ENCODE measurements at places on chromosomes 1 and 21. TPM values are rescaled to one million over a fixed set of nuclear protein-coding genes. Genes with fewer than 3 reads are reported as not detected.

DNA sequence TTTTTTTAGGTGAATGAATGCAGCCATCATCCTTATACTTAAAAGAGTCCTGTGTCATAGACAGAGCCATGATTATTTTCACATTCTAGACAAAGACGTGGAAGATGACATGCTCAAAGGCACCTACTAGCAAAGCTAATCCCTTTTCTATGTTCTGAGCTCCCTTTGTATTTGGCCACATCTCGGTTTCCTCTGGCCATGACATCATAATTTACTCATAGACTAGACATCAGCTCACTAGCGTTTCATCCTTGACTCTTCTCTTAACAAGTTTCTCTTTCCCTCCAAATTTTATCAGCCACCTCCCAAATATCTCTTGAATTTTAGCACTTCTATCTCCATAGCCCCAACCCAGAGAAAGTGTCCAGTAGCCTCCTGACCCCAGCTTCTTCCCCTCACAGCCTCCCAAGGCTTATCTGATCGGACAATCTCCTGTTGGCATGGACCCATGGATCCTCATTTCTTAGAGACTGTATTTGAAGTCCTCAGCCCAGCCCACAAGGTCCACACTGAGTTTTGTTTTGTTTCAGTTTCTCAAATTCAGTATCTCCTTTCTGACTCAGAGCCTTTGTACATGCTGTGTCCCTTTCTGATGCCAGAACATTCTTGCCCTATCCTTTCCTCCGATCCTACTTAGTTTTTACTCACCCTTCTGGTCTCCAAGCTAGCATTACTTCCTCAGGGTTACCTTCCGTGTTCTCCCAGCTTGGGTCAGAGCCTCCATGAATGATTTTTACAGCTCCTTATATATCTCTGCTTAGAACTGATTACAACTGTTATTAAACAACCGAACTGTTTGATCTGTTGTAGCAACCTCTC lies 33.0 kb upstream of the EPS8L3 start:
- DNase-seq: no peak

GRCh38 chr1:231750818-231751362 lies 124.3 kb downstream of the DISC1 start:
- no peak for DNase-seq

DNA sequence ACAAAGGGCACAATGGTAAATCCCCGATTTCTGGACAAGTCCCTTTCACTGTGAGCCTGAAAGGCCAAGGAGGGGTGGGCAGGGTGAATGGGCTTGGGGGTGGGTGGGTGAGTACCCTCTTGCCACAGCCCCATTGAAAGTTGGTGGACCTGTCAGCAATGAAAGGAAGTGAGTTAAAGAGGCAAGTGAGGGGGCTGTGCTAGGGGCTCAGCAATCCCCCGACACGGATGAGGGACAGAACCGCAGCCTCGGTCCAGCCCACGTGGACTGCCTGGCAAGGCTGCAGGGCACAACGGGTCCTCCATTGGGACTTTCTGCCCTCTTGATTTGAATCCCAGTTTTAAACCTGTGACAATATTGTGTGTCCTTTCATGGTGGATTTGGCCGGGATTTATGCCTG lies 255.3 kb downstream of the FOXD2 start:
- no peak for DNase-seq

Gene VAV3
- total RNA-seq: 12.1 TPM

Gene ESRRG
- 42.7 TPM for total RNA-seq
